Dermis blood vessel endothelial cell (primary cell): ENCODE measurements at places on chromosomes 7 and 10. TPM values are rescaled to one million over a fixed set of nuclear protein-coding genes. Genes with fewer than 3 reads are reported as not detected.

SFRP5 gene
- total RNA-seq, result not detected in 2 replicates

HTR5A gene
- total RNA-seq, result not detected in 2 replicates

CYP17A1 gene
- total RNA-seq, result not detected in 2 replicates

OR2AE1 gene
- total RNA-seq, result 0.34 TPM in 1 of 2 replicates, not detected in the other

LIPN gene
- not detected in 2 replicates for total RNA-seq

IL2RA gene
- total RNA-seq, result not detected in 2 replicates

POU6F2 gene
- not detected in 2 replicates for total RNA-seq

CLDN12 gene
- 11.6 and 18.2 TPM in 2 replicates for total RNA-seq

PIK3AP1 gene
- total RNA-seq, result 0.14 TPM in 1 of 2 replicates, not detected in the other

STEAP4 gene
- not detected in 2 replicates for total RNA-seq

OR13A1 gene
- total RNA-seq, result not detected in 2 replicates

GRID2IP gene
- total RNA-seq, result 0.05 TPM in 1 of 2 replicates, not detected in the other

FAM25G gene
- total RNA-seq, result not detected in 2 replicates

DNA sequence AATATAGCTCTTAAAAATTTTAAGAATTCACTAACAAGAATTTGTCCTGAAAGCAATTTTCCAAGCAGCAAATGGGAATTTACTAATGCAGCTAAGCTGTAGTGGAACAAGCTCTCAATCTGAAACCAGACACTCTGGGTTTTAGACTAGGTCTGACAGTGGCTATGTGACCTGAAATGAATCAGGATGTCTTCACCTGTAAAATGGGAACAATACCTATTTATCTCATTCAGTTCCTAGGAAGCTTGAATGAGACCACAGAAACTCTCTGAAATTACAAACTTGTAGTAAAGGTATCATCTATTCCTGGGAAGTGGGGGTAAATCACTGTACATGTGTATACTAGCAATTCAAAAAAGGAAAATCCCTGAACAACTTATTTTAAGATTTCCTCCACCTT lies 1.2 kb downstream of the DNAJC2 start:
- DNase-seq, result no peak

DNA sequence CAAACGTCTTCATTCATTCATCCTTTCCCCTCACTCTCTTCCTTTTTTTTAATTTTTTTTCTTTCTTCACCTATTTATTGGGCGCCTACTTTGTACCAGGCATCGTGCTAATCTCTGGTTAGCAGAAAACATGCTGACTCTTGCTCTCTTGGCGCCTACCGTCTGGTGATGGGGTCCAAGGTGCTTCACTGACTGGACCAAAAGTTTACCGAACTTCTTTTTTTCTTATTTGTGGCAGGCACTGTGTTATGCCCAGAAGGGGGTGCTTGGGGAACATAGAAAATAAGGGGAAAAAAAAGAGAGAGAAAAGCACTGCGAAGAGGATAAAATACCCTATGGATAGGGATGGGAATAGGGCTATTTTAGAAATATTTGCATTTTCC lies 505 bp upstream of the FAM204A start:
- DNase-seq, result no peak

- DNase-seq, result no peak
These were observed 1.5 kb downstream of the TRAPPC14 start for GRCh38 chr7:100157069-100157333.

GRCh38 chr10:91632671-91633550 lies at the start of gene PPP1R3C:
TSS of gene PPP1R3C (minus strand) at chr10:91633071. CDS start at chr10:91632969, 102 bp downstream.
- peak; percentile 74 for DNase-seq

GRCh38 chr7:460374-461116 lies 59.1 kb downstream of the PDGFA start:
- DNase-seq, result peak; percentile 49

GRCh38 chr7:378551-379455 lies 88.8 kb downstream of the FOXL3 start:
- peak; percentile 39 for DNase-seq

- DNase-seq, result no peak
These were observed 450.9 kb upstream of the CNTNAP2 start for GRCh38 chr7:145665499-145666258.

- DNase-seq, result no peak
These were observed 708.1 kb upstream of the PCDH15 start for GRCh38 chr10:55509168-55509567.

- DNase-seq, result no peak
These were observed 497.5 kb upstream of the ZMIZ1 start for GRCh38 chr10:78571286-78571685.

- no peak for DNase-seq
These were observed 10.2 kb downstream of the CRYGN start for GRCh38 chr7:151429560-151430331.

GRCh38 chr10:75015442-75015841 lies 96.0 kb upstream of the SAMD8 start:
- no peak for DNase-seq

GRCh38 chr7:131859147-131859821 lies 302.9 kb upstream of the PODXL start:
- peak; percentile 86 for DNase-seq

GRCh38 chr7:14233076-14233867 lies 243.8 kb upstream of the ETV1 start:
- DNase-seq, result no peak

DNA sequence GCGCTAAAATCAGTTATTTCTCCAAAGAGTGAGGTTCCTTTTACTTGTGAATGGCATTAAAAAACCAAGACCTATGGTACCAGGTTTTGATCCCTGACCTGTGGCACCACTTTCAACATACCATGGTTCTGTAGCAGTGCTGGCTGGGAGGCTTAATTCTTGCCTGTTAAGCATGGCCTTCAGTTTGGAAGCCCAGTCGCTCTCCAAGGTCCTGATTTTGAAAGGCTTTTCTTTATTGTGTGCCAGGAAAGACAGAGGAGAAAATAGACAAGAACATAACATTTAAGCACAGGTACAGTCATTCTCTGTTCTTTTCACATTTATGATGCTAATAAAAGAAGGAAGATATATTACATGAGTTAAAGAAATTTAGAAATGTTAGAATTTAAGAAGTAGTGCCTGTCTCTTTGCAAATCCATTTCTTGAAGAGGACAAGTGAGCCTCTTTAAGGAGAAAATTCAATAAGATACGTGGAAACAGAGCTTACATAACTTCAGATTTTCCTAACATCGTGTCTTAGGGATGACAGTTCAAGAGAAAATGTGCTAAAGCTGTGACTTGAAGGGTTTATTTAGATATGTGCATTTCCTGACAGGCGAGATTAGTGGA lies 357.6 kb downstream of the DPP6 start:
- DNase-seq, result peak; percentile 17

GRCh38 chr7:34675749-34676374 lies 17.8 kb downstream of the NPSR1 start:
- peak; percentile 61 for DNase-seq

DNA sequence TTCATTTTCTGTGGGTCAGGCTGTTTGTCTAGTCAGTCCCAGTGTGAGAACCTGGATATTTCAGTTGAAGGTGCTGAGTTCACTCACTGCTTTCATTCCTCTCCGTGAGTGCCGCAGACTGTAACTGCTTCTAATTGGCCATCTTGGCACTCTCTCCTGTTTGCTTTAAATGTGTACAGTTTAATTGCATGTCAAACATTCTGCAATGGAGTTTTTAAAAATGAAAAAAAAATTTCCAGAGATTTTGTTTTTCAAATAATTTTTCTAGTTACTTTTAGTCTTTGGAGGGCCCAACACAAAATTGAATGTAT lies 87.8 kb downstream of the CCSER2 start:
- DNase-seq, result no peak

GRCh38 chr7:41955893-41956675 lies 253.2 kb upstream of the INHBA start:
- DNase-seq, result peak; percentile 97

GRCh38 chr10:102675666-102676533 lies 31.6 kb downstream of the TRIM8 start:
- DNase-seq, result no peak

DNA sequence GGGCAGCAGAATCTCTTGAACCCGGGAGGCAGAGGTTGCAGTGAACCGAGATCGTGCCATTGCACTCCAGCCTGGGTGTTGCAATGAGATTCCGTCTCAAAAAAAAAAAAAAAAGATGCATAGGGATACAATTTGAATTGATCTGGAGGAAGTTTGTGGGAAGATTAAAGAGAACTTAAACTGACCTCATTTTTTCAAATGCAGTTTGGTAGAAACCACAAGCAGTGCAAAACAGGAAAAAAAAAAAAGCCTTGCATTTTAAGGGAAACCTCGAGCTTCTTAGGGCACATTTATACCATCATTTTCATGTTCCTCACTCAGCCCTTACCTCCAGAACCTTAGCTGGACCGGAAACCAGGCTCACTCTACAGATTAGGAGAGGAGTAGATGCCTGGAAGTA lies 2.8 kb downstream of the KCTD7 start:
- DNase-seq, result no peak

GRCh38 chr7:36806891-36807290 lies 82.6 kb upstream of the AOAH start:
- DNase-seq, result no peak

GRCh38 chr7:73451780-73452398 lies 18.3 kb downstream of the FZD9 start:
- peak; percentile 82 for DNase-seq

DNA sequence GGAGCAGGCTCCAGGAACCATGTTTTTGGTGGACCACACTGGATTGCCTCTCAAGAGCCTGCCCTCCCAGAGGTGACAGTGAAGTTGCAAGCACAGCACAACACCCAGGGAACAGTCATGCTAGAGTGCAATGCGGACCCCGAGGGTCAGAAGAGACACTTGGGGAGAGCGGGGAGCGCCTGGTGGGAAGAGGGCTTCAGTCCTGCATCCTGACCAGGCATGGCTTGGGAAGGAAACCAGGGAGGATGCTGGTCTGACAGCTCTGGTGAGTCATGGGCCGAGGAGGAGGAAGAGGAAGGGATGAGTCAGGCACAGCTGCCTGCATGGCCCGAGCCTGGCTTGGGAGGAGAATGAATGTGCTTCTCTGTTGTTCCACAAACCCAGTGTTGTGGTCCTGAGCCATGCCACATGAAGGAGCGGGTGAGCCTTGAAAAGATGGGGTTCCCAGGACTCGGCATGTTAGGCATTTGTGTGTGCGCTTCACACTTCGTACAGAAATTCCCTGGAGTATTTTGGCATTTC lies 29.5 kb upstream of the ANKRD2 start:
- DNase-seq, result peak; percentile 99

GRCh38 chr7:128790315-128791041 lies 1.3 kb upstream of the CCDC136 start:
- no peak for DNase-seq

DNA sequence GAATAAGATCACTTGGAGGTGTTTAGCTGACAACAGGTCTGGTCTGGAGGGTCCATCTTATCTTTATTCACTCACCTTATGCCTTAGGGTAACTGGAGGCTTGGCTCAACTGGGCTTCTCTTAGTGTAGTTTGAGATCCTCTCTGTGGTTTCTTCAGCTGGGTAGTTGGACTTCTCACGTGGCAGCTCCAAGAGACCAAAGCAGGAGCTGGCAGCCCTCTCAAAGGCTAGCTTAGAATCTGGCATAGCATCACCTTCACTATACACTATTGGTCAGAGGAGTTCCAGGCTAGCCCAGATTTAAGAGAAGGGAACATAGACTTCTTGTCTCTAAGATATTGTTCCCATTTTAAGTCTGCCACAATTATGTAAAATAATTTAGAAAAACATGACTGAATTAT lies 16.4 kb downstream of the ADK start:
- no peak for DNase-seq

DNA sequence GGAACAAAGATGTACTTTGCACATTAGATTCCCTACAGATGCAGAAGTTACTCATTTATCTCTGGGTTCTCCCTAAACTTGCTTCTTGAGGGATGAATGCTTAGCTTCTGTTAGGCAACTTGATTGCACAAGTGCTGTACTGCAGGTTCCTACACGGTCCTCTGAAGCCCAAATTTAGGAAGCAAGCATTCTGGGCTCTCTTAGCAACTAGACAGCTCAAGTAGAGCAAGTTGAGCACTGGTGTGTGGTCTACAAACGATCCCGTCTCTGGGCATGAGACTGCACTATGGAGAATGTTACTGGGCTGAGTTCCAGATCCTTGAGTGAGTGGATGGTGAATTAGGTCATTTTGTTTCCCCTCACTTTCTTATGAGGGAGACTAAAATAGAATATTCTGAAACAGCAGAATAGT lies 14.3 kb downstream of the SEMA3D start:
- peak; percentile 49 for DNase-seq

DNA sequence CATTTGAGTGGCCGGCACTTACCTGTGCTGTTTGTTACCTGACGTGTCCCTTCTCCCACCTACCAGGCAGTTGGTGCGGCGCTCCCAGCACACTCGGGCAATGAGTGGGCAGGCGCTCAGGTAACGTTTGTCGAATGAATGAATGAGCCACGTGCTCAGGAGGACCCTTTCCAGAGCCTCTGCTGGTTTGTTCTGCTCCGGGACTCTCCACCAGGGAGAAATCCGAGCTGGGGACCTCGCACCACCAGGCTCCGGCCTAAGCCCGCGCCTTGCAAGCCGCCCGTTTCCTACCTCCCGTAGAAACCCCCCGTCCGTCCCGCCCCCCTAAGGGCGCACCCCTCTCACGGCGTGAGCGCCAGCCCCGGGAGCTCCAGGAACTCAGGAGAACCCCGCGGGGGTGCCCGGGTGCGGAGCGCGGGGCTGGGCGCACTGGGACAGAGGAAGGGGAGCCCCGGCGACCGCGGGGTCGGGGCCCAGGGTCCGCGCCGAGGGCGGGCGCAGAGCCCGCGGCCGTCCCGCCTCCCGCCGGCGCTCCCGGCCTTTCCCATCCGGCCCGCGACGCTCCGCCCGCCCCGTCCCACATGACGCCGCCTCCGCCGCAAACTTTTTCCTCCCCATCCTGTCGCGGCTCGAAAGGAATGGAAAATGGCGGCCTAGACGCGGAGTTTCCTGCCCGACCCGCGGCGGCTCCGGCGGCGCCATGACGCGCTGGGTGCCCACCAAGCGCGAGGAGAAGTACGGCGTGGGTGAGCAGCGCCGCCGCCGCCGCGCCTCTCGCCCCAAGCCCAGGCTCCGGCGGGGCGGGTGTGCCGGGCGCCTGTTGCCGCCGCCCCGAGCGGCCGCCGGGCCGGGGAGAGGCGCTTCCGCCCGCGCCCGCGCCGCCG lies at the start of gene DOCK1:
DOCK1 (plus strand) TSS at position 611 of the 884 bp plus-strand sequence; CDS start at position 701, 90 bp downstream.
- DNase-seq, result peak; percentile 83

DNA sequence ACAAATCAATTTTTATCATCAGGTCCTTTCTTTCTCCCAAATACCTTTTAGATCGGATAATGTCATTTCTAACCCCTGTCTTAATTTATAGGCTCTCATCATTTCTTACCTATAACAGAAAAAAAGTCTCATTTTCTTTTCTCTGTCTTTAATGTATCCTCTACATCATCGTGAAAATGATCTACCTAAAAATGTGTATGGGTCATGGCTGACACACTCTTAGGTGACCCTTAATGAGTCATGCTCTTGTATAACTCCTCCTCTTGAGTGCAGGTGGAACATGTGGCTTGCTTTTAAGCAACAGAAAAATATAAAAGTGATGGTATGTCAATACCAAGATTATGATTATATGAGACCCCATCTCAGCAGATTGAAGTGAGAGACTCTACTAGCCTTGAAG lies 139.4 kb downstream of the SEMA3C start:
- DNase-seq, result no peak
